ENCODE measurements at places on chromosomes 7 and 10.

GRCh38 chr7:151566897-151567320 lies 47.2 kb upstream of the RHEB start:
- no peak for DNase-seq

DNA sequence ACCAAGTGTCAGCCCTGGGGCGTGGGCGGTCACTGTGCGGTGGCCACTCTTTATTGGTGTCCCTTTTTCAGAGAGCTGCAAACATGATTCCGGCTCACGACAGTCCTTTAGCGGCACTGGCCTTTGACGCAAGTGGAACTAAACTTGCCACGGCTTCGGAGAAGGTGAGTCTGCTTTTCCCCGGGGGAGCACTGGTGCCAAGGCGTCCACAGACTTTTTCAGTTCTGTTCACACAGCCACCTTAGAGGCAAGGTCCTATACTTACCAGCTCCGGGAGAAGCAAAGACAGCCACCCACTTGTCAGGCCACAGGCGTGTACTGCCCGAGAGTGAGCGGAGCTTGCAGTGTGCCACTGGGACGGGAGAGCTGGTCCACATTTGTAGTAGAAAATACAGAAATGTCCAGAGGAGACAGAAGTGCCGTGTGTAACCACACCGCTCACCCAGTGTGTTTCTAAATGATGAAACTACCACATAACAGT lies 27.9 kb downstream of the WIPI2 start:
- DNase-seq, result no peak

- no peak for DNase-seq
These were observed 209.7 kb downstream of the SKIDA1 start for GRCh38 chr10:21315645-21316220.

DNA sequence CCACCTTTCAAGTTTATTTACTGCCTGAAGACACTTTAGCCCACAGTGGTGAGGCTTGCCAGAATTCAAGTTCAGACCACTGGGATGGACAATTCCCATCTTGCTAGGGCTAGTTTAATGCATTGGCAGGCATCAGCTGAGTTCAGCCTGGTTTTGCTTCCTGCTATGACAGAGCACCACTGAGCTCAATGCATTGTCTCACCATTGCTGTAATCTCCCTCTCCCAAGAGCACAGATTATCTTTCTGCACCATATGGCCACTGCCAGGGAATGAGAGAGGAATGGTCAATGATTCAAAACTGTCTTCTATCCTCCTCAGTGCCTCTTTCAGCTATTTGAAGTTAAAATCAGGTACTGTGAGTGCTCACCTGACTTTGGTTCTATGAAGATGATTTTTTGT lies 160.8 kb downstream of the XPNPEP1 start:
- DNase-seq, result no peak

- DNase-seq, result no peak
These were observed 7.4 kb upstream of the RRP12 start for GRCh38 chr10:97408496-97408992.

DNA sequence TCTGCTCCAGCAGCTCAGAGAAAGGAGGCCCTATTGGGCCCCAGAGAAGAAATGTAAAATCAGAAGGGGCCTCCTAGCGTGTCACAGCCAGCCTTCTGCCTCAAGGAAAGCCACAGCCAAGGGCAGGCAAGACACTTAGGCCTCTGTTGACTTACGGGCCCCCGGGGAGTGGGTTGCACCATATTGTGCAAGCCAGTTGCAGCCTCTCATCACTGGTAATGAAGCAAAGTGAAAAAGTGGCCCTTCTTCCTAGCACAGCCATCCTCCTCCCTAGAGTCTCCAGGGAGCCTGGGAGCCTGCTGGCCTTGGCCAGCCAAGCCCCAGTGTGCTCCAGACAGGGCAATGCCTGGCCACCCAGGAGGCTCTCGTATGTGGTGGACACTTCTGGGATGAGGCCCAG lies 56.2 kb upstream of the GDF10 start:
- DNase-seq, result no peak

Measured in stimulated activated naive B cell treated with anti-CD40 and anti-IgM and Interleukin-4, amounts not matched to agents 10 μg/mL and 1 μg/mL and 100 μg/mL, for 72 hours (primary cell).